Stimulated activated CD4-positive, alpha-beta T cell treated with anti-CD3 and anti-CD28 coated beads, Interleukin-2, amount 100 ng/mL, for 4 hours (primary cell): ENCODE measurements at places on chromosomes 2 and 18.
A peak's percentile ranks its signal among the peaks of the same experiment; 100 is the strongest.

GRCh38 chr2:121415727-121416126 is 115.0 kb upstream of the RNU4ATAC start:
- DNase-seq, result no peak

DNA sequence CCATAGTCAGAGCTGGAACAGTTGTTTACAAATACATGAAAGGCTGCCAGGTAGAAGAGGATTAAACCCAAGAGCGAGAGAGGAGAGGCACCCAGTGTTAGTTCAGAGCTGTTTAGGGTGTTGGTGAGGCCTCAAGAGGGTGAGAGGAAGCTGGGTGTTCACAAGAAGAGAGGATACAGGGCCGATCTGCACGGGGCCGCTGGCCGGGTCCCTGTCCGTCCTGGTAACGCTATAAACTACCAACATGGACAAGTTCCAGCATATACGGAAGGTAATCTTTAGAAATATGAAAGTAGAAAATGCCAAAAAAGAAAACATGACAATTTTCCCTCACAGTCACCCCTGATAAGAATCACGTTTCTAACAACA is 109.7 kb downstream of the TMEM18 start:
- no peak for DNase-seq

GRCh38 chr18:54261894-54262293 is 7.4 kb upstream of the POLI start:
- no peak for DNase-seq

DNA sequence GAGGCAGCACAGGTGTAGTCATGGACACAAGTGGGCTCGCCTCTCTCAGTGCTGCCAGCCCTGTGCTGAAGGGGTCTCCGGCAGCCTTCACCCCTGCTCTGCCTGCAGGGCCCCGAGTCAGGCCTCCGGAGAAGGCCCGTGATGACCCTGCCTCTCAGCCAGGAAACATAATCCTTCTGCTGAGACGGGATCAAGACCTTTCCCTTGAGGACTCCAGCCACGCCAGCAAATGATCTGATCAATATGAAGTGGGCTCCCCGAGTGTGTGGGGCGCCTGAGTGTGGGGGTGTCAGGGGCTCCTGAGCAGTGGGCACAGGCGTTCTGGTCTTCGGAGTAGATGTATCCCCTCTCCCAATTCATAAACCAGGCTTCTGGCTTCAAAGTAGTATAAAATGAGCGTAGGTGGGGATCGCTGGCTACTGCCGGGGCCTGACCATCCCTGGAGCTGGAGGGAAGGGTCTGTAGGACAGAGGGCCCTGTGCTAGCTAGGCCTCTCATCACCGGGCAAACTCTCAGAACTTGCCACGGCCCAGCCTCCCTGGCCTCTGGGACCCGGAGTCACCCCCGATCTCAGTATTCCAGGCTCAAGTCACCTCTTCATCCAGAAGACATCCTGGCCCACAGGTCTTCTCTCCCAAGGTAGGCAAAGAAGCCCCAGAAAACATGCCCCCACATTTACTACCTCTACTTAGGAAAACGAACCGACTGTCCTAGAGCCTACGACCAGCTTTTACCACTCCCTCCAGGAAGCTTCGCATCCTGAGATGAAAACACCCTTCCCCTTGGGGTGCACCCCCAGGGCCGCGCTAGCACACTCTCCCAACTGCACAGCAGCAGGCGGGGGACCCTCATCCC is 33.6 kb downstream of the CRACDL start:
- DNase-seq, result no peak

GRCh38 chr2:191012346-191012745 is 1.6 kb downstream of the STAT1 start:
- DNase-seq, result no peak

DNA sequence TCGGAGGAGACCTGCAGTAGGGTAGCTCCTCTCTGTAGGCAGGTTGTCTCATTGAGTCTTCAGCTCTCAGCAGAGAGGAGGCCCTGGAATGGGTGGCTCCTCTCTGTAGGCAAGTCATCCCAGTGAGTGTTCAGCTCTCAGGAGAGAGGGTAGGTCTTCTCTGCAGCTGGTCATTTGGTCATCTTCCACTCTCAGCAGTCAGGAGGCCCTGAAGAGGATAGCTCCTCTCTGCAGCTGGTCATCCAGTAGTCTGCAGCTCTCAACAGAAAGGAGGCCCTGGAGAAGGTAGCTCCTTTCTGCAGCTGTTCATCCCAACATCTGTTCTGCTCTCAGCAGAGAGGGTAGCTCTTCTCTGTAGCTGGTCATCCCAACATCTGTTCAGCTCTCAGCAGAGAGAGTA is 26.0 kb upstream of the RUFY4 start:
- no peak for DNase-seq

- no peak for DNase-seq
Observed at GRCh38 chr2:46970334-46971288, 55.0 kb upstream of the MCFD2 start.

- no peak for DNase-seq
Observed at GRCh38 chr2:14340703-14341102, 291.8 kb upstream of the LRATD1 start.

- peak; percentile 48 for DNase-seq
Observed at GRCh38 chr2:72859831-72860262, 27.4 kb upstream of the SPR start.

GRCh38 chr2:170770008-170770605 is at the start of gene ERICH2:
Gene ERICH2, plus strand, starts transcription at chr2:170770378. Its CDS starts 304 bp downstream, at chr2:170770682.
- DNase-seq, result peak; percentile 6

DNA sequence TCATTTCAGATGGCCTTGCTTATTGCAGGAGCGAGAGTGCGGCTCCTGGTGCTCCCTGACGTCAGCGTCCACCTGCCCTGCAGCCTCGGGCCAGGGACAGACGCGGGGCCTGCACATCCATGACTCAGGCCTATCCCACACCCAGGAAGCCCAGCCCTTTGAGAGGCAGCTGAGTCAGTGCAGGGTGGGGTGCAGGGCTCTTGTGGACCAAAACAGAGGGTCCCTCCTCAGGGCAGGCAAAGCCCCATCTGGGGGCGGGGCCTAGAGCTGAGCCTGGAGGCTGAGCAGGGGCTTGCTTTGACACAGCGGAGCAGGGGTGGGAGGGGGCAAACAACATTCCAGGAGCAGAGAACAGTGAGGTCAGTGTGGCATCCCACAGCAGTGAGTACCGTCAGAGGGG is 7.7 kb upstream of the ARHGEF4 start:
- no peak for DNase-seq

DNA sequence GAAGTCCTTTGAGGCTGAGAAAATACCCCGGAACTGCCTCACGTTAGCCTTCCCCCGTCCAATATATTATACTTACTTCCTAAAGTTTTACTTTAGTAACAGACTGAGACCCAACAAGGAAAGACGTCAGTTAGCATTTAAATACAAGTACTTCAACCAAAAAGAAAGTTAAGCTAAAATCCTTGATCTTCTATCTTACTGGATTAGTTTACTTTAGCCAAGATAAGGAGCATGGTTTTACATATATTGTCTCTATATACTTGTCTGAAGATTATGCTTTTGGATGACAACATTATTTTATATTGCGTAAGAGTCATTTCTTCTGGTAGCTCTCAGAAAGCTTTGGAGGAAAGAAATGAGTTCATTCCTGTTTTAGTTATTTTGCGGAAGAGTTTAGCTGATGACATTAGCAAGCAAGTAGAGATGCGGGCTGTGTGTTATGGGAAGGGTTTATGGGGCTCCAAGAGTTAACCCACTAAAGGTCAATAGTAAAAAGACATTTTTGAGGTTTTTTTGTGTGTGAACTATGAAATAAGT is 532.9 kb downstream of the ZNF516 start:
- no peak for DNase-seq

DNA sequence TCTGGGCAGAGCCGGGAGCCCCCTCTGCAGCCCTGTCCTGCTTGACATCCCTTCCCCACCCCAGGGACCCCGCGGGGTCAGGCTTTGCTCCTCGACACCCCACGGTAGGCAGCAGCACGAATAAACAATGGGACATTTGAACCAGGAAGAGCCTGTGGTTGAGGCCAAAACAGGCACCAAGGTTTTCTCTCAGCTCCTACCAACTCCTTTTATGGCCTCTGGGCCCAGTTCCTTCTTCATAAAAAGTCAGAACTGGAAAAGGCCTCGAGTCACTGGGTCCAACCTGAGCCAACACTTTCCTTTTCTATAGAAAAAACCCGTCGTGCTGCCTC is 20.6 kb downstream of the TEX44 start:
- no peak for DNase-seq

GRCh38 chr2:149089068-149089467 is 50.6 kb downstream of the LYPD6B start:
- no peak for DNase-seq

DNA sequence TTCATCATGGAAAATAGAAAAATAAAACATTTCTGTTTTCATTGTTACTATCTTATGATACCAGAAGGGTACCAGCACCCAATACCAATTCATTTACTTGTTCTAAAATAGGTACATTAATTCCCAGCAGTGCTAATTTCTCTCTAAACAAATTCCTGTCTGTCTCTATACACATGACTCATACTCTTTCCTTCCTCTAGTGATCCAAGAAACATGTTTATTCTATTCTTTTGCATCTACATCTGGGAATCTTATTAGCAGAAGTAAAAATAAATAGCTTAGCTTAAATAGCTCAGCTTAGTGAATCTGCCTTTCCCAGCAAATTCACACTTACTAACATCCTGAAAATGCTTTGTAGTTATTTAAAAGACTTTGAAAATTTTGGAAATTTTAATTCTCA is 84.5 kb upstream of the MAPRE2 start:
- DNase-seq, result no peak

DNA sequence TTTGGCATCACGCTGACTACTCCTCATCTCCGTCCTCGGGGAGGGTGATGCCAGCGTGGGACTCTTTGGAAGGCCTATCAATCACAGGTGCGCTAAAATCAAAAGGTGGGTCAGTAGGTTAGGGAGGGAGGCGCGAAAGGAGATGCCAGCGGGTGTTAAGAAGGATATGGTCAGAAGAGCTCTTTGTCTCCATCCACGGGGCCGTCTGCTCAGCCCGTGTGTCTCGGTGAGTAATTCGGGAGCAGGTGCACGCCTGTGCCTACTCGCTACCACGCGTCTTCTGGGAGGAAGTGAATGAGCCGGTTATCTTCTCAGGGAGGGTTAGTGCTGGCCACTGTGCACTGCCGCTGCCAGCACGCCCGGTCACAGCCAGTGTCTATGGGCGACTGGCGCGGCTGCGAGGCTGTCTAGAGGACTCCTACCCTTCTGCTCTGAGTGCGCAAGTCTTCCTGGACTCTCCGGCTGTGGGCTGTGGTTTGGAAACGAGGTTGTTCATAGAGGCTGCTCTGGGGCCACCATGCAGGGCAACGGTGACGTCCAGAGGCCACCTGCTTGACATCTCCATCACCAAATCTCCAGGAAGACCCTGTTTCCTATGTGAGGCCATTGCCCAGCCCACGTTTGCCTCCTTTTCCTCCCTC is 153.4 kb downstream of the MBP start:
- no peak for DNase-seq

GRCh38 chr2:133651861-133652260 is 83.6 kb upstream of the NCKAP5 start:
- DNase-seq, result no peak
